H4 (cell line): ENCODE measurements at places on chromosomes 12 and 14.

DNA sequence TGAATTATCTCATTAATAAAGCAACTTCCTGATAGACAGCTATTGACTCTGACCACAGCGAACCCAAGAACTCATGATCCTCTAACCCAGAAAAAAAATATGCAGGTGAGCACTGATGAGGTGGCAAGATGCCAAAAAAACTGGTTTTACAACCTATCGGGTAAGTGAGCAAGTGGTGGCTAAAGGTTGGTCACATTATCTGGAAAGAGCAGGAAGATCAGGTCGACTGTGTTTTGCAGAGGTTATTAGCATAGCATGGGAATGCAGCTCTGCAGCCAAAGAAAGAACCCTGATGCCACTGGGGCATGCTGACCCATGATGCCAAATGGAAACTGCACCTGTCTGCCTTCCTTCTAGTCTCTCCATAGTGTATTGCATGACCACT lies 23.5 kb downstream of the BHLHE41 start:
- DNase-seq: no peak

GRCh38 chr14:31926123-31926522 lies 151.0 kb upstream of the ARHGAP5 start:
- DNase-seq: peak; percentile 73

GRCh38 chr12:97778111-97778510 lies 315.5 kb downstream of the RMST start:
- DNase-seq: no peak

DNA sequence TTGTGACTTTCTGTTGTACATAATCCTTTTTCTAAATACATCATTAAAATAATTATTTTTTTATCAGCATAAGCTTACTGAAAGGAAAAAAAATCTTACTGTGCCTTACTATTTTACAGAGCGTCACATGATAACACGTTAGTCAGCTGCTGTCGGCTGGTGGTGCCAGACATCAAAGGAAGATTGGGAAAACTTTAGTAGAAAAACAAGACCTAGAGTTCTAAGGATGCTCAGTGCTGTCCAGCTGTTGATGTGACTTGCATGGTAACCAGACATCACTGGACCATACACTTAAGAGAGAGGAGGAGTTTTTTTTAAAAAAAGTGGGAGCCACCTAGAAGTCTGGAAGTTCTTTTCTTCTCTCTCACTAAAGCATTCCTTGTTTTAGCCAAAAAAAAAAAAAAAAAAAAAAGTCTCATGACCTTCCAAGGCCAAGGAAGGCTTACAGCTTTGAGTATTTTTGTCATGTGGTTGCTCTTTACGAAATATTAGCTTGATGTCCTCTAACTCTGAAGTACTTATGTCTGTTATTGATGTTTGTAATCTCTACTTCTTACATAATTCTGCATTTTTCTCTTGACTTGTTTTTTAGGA lies 4.5 kb downstream of the RASSF8 start:
- no peak for DNase-seq

DNA sequence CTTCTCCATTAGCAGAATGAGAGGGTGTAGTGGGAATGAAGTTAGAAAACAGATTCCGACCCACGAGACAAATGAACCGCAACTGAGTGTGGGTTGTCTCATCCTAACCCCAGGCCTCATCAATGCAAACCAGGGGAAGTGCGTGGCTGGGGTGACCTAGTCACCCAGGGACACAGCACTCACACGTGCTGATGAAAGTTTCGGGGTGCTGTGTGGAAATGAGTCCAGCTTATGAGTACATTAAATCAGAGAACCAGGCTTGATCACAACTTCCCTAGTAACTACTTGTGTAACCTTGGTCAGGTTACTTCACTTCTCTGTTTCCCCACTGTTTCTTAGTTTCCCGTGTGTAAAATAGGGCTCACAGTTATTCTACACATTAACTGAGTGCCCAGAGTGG lies 95.4 kb upstream of the CDKN3 start:
- no peak for DNase-seq

- no peak for DNase-seq
Observed at GRCh38 chr12:91567100-91567485, 384.5 kb upstream of the DCN start.

GRCh38 chr14:91244501-91244901 lies at the start of gene GPR68:
Gene GPR68 (minus strand): TSS chr14:91244704. CDS start chr14:91235050, 9,654 bp downstream.
- peak; percentile 39 for DNase-seq

DNA sequence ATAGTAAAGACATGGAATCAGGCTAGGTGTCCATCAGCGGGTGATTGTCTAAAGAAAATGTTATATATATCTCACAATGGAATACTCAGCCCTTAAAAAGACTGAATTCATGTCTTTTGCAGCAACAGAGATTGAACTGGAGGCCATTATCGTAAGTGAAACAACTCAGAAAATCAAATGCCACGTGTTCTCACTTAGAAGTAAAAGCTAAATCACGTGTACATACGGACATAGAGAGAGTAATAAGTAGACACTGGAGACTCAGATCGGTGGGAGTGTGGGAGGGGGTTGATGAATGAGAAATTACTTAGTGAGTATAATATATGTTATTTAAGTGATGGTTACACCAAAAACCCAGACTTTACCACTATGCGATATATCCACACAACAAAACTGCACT lies 266.3 kb upstream of the PPFIA2 start:
- DNase-seq: no peak

GRCh38 chr14:85338895-85339294 lies 191.0 kb upstream of the FLRT2 start:
- DNase-seq: no peak

DNA sequence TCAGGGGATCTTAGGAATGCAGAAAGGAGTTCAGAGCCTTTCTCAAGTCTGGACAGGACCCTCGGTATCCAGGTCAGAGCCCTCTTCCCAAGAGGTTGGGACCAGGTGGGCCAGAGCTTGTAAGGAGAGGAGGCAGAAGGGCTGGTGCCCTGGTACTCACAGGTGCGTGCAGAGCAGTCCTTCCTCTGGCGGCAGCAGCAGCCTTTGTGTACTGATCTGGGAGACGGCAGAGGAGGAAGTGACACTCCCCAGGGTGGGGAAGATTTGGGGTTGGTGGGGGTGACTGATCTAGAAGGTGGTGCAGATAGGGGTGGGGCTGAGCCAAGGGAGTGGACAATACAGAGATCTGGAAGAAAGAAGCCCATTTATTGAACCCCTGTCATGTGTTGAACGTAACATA lies at the start of gene ITGB7:
Gene ITGB7, minus strand, starts transcription at position 210 of the 400 bp plus-strand sequence. CDS start 6,808 bp downstream, outside the sequence.
- DNase-seq: no peak

DNA sequence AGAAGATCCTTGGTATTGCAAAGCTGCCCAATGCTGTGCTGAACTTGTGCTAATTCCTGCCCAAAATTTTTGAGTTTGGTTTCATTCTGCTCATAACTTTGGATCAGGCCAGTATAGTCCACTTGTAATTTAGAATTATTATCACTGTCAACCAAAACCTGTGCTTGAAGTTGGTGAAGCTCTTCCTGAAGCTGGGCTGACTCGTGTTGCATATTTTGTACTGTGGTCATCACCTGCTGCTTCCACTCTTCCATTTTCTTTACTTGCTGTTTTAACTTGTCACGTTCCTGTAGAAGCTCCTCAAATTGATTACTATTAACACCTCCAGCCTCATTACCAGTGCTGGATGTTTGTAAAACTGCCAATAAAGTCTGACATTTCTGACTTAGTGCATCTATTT lies 35.8 kb downstream of the TRIP11 start:
- DNase-seq: no peak

- DNase-seq: peak; percentile 83
Observed at GRCh38 chr12:132189378-132190011, 45.2 kb downstream of the NOC4L start.

- no peak for DNase-seq
Observed at GRCh38 chr12:40312982-40313576, 88.3 kb downstream of the LRRK2 start.

- DNase-seq: no peak
Observed at GRCh38 chr12:16282978-16283377, 5.5 kb upstream of the SLC15A5 start.

GRCh38 chr12:105854071-105854470 lies 284.7 kb downstream of the NUAK1 start:
- DNase-seq: no peak

- no peak for DNase-seq
Observed at GRCh38 chr14:91867316-91867988, at the start of gene TC2N. Gene TC2N (minus strand): TSS chr14:91867536. CDS start chr14:91813769, 53,767 bp downstream.

DNA sequence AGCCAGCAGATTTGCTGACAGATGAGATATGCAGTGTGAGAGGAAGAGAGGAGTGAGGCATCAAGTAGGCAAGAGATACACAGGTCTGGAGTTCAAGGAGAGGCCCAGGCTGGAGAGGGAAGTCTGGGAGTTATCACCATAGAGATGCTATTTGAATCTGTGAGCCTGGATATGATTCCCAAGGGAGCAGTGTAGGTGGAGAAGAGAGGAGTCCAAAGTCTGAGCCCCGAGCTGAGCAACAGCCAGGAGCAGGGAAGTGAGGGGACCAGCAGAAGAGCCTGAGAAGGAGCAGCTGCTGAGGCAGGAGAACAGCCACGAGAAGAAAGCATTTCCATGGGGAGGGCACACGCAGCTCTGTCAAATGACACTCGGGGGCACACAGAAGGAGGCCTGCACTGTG lies 20.2 kb upstream of the NXPH4 start:
- DNase-seq: no peak

DNA sequence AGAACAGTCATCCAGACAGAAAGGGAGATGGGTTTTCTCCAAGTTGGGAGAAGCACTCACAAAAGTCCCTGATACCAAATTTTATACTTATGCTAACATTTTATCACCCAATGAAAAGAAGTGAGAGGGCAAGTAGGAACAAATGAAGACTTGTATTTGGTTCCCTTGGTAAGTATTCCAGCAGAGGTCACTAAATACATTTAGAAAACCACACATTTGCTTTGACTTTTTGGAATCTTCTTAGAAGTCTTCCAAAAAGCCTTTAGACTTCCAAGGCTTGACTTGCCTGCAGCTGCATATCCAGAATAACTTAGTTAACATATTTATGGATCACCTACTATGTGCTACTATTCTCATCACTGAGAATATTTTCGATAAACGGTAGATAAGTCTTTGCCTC lies 3.1 kb upstream of the GYS2 start:
- DNase-seq: no peak

- DNase-seq: no peak
Observed at GRCh38 chr14:31027847-31028246, 1.7 kb upstream of the STRN3 start.

GRCh38 chr12:46983959-46984841 lies 95.2 kb upstream of the PCED1B start:
- DNase-seq: peak; percentile 64

DNA sequence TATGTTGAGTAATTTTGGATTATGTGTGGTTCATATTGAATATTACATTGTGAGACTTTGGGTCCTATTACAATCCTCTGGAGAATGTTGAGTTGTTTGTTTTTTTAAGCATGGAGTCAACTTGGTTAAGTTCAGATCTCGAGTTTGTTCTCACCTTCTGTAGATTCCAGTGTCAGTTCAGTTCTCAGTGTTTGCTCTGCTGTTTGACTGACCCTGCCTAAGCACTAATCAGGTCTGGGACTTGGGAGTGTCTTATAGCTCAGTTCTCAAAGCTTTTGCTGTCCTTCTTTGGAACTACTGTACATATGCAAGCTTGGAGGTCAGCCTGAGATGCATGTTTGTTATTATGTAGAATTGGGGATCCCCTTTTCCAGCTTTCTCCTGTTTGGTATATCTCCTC lies 63.1 kb downstream of the DIP2B start:
- DNase-seq: no peak

DNA sequence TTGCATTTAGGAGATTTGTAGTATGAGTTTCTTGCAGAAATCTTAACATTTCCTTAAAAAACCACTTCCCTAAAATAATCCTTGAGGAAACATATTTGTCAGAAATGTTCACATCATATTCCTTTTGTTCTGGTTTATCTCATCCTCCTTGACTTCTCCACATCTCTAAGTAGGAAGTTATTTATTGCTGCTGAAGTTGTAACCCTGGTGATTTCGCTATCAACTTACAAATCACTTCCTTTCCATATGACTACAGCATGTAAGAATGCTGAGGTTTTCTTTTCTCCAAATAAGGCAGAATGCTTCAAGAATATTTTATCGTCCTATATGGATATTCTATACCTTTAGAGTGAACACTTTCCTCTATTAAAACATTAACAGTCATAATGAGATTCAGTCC lies 751.7 kb downstream of the NRXN3 start:
- DNase-seq: peak; percentile 30

DNA sequence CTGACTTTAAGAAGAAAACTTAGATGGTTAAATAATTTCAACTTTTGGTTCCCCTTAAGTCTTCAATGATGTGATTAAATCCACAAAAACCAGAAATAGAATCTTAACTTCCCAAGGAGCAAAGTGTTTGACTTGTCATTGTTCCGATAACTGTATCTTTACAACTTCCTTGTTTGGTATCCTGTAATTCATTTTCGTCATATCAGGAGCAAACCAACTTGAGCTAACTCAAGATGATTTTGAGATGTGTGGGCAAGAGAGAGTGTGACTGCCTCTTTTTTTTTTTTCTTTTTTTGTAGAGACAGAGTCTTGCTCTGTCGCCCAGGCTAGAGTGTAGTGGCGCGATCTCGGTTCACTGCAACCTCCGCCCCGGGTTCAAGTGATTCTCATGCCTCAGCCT lies 25.3 kb downstream of the DRAM1 start:
- DNase-seq: no peak

GRCh38 chr12:12717586-12718380 lies 615 bp downstream of the CDKN1B start:
- no peak for DNase-seq

GRCh38 chr14:75258079-75258802 lies 20.4 kb upstream of the FOS start:
- DNase-seq: no peak

DNA sequence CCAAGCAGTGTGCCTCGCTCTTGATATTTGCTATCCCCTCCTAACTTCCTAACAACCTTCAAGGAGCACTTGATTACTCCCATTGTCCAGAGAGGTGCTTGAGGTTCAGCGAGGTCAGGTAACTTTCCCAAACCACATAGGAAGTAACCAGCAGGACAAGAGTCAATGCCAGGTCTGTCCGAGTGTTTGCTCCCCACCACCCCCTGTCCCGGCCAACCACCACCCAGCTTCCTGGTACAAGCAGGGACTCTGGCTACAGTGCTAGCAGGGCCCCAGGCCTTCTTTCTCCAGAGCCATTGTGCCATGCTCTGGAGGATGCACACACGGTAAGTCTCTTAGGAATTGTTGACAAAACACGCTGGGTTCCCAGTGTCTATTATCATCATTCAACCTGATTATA lies 49.2 kb downstream of the SYNE3 start:
- DNase-seq: no peak

- DNase-seq: no peak
Observed at GRCh38 chr12:105774037-105774436, 364.7 kb downstream of the NUAK1 start.
